KBM-7 (cell line): ENCODE measurements at places on chromosomes 4 and X.
A peak's percentile ranks its signal among the peaks of the same experiment; 100 is the strongest.

GRCh38 chrX:41275661-41276609, 58.0 kb upstream of the DDX3X start:
- DNase-seq: peak; percentile 77

DNA sequence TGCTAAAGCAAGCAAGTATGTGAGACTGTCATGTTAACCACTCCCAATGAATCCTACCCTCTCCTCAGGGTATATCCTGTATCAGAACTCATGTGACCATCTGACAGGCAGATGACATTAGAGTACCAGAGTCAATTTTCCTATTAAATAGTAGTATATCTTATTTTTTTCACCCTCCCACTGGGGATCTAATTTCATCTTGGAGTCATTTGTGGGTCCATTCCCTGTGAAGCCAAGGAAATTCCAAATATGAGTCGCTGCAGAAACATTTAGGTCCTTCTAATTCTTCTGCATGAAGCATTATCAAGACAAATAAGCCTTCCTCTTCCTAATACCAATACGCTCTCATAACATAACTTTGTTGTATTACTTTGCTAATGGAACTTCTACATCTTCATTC, 52.2 kb upstream of the BLTP1 start:
- DNase-seq: no peak

DNA sequence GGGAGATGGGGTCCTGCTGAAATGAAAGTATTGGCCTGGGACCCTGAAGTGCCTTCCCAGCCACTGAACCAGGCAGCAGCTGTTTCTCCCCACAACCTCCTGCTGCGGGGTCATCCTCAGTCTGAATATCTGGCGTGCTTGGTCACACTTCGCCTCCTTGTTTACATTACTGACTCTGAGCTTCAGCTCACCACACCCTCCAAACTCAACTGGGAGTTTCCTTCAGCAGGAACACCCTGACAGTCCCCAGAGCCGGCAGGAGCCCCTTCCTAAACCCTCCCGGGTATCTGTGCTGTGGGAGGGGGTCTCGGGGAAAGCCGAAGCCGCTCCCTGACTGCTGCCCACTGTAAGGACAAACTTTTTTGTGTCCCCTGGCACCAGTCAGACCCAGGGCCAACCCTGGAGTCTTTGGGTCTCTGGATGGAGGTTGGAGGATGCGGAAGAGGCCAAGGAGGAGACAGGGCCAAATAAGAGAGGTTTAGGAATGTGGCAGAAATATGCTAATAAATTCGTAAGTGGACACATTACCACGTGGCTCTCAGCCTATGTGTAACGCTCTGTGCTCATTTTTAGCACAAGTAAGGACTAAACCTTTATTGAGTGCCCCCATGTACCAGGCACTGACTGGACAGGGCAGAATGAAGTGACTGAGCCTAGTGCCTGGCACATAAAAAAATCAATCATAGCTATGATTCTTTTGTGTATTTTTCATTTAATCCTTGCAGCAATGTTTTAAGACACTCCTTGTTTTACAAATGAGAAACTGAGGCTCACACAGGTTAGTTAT, 20.7 kb downstream of the FHDC1 start:
- no peak for DNase-seq

GRCh38 chr4:112633477-112634235, 3.1 kb downstream of the ZGRF1 start:
- DNase-seq: peak; percentile 74

DNA sequence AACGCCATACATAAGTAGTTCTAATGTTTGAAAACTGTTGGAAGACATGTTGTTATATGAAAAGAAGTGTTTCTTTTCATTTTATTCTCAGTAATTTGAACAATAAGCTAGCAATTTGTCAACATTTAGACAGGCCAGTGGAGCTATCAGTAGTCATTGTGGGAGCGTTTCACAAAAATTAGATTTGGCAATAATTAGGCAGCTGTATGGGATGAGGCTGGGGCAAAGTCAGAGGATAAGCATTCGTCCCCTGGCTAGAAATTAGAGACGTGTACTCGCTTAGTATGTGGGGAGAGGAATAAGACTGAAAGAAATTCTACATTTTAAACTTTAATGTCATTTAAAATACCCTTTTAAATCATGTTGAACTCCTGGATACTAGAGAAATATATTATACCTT, 70.6 kb downstream of the TMEM144 start:
- no peak for DNase-seq

DNA sequence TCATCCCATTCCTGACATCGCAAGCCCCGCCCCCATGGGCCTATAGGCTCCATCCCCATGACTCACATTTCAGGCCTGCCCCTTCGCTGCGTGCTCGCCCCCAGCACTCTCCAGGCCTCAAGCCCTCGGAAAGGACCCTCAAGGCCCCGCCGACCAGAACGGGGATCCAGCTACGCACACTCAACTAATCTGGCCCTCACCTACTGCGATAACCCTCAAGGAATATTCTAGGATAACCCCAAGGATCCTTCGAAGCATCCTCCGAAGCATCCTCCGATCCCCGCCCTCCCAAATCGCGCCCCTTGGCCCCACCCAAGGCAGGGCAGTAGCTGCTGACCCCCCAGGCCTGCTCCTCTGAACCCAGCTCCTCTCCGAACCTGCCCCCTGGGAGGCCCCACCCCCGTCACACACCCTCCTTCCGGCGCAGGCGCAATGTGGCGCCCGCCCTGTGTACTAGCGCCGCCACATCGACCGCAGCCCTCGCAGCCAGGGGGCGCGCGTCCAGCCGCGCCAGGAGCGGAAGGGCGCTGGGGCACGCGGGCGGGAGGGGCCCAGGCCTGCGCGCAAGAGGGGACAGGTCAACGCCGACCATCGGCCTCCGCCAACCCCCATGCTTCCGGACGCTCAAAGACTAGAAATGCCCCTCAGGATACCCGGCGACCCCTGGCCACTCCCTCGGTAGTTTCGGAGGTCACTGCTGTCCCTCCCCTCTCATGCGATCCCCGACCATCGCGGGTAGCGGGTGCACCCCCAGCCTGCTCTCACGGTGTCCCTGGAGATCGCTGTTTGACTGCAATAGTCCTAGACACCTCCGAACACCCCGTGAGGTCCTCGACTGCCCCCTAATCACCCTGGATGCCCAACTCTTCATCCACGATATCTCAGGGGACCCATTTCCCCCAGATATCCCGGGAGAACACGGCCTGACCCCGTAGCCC, 6.4 kb upstream of the MAGIX start:
- DNase-seq: peak; percentile 89

GRCh38 chrX:148610328-148610698, 109.9 kb downstream of the AFF2 start:
- DNase-seq: no peak

GRCh38 chr4:94354474-94354896, 11.8 kb upstream of the HPGDS start:
- peak; percentile 36 for DNase-seq
